ENCODE measurements at places on chromosomes 2 and 18.

GRCh38 chr2:38037757-38038621 lies 38.0 kb downstream of the CYP1B1 start:
- no peak for DNase-seq

DNA sequence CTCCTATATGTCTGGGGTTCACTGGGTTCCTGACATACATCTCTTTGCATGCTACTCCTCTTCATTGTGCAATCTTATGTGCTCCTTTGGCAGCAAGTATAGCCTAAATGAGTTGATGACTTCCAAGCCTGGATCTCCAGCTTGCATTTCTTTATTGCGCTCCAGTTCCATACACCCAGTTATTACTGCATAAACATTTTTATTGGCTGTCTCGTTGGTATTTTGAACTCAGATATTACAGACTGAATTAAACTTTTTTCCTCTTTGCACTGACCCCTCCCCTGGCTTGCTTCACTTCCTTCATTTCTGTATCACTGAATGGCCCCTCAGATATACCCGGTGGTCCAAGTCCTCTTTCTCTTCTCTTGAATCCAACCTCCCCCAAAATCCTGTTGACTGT lies 219.2 kb downstream of the MC4R start:
- DNase-seq, result no peak

DNA sequence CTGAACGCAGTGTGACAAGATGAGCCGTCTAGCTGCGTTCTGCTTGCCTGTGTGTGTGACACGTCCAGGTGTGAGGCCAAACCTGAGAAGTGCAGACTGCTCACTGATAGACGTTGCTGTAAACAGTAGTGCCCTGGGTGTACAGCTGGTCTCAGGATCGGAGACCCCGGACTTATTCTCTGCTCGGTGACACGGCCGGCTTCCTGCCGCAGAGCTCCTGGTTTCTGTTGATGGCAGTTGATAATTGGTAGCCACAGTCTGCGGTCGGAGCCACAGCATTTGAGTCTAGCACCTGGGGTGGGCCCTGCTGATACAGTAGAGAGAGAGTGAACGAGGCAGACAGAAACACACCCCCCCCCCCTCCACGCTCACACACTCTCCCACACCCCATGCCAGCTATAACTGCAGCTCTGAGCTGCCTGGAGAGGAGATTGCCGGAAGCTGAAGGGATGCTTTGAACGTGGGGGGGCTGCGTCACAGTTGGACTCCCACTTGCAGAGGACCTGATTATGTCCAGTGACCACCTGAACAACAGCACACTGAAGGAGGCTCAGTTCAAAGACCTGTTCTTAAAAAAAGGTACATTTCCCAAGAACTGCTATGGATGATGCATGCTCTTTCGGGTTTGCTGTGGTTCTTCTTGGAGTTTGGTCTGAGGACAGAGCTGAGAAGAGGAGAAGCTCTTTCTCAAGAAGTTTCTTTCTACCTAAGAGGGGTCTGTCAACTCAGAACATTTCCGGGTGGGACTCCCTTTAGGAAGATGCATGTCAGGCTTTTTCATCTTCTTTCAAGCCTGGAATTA lies 114.0 kb downstream of the FAM210A start:
- peak; percentile 75 for DNase-seq

DNA sequence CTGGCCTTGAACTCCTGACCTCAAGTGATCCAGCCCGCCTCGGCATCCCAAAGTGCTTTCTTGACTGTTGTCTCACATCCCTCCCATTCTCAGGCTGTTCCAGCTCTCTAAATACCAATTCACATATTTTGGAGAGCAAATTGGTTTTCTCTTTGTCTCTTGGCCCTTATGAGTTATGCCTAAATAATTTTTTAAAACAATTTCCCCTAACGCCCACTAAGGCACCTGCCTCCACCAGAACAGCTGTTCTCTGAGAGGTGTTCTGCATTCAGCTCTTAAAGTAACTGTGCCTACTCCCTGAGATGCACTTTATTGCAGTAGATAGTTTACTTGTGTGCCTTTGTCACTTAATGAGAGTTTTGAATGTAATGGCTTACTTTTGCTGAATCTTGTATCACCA lies 6.9 kb downstream of the CCDC195 start:
- DNase-seq, result no peak

- DNase-seq, result no peak
Observed at GRCh38 chr2:160921386-160921964, 238.8 kb upstream of the TANK start.

DNA sequence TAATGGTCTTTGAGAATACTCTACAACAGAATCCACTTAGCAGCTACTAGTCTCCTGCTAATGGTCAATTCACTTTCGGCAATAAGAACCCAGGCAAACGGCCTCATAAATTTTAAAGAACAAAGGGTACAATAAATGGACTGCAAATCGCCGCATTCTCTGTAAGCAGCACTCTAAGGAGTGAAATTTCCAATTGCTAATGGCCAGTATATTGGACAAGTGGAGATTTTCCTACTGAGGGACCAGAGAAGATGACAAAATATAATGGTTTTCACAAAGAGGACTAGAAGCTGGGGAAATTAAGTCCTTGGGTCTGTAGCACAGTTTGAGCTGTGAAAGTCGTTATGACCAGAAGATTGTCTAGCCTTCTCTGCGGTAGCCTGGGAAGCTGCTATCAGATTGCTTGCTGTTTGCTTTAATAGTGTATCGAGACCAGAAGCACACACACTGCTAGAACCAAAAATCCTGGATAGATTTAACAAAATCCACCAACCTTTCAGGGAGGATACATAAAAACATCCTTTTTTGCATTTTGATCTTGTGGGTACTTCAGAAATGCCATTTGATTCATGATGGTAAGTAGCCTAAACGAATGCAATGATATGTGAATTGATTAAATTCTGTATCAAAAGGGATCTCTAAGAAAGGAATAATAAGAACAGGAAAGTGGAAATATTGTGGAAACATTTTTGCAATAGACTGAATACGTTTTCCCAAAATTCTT lies 53.6 kb upstream of the ATP8B1 start:
- no peak for DNase-seq

- DNase-seq, result no peak
Observed at GRCh38 chr2:239275847-239276831, 124.7 kb downstream of the HDAC4 start.

DNA sequence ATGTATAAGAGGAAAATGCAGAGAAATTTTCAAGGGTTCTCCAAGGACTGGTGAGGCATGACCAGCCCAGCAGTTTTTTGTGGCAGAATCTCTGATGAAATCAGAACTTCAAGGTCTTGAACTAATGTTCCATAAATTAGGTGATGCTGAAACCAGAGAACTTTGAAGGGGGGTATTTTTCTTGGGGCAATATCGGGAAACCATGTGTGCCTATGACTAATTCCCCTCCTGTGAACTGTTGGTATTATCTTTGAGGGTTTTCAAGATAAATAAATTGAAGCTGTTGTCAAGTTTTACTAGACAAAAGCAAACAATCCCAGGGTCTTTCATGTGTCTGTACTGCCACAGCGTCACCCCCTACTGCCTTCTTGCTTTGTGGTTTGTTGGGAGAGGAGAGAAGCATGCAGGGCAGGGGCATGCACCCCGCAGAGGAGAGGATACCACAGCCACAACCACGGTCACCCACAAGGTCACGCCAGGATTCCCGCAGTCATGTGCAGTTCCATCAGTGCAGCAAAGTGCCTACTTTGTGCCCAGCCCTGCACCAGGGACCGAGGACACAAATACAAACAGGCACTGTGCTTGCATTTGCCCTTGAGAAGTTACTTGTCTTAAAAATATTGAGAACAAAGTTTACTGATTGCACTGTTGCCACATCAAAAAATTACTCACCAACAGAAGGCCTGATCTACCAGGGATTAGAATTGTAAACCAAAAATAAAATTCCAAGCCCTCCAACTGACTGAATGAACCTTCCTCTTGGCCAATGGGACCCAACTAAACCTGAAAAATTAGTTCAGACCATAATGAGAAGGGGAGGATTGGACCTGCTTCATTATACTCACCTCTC lies 413.3 kb upstream of the TRIB2 start:
- no peak for DNase-seq

GRCh38 chr2:205869439-205869838 lies 187.1 kb downstream of the NRP2 start:
- no peak for DNase-seq

- DNase-seq, result no peak
Observed at GRCh38 chr18:34386803-34387202, 162.1 kb upstream of the NOL4 start.

GRCh38 chr2:105329561-105330495 lies at the start of gene TGFBRAP1:
Gene TGFBRAP1, minus strand, starts transcription at chr2:105329735. Its CDS starts 21,434 bp downstream, at chr2:105308301.
- DNase-seq, result peak; percentile 45

- no peak for DNase-seq
Observed at GRCh38 chr2:17634997-17635396, 94.5 kb downstream of the VSNL1 start.

- DNase-seq, result no peak
Observed at GRCh38 chr18:50461251-50461650, 86.4 kb downstream of the SKA1 start.

DNA sequence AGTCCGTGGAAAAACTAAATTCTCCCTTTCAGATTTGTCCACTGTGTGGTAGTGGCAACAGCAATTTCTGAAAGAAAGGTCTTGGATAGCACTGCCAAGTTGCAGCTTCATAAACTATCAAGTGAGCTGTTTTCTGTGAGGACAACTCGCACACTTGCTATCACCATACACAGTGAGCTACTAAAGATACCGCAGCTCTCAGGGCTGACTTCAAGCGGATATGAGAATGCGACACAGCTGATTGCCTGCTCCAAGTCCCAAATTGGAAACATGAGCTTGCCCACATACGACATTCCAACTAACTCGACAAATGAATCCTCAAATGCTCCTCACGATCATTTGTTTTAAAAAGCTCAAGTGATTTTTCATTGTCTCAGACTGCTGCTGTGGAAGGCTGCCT lies 46.2 kb downstream of the E2F6 start:
- no peak for DNase-seq

- no peak for DNase-seq
Observed at GRCh38 chr2:147824620-147825019, 20.2 kb upstream of the ACVR2A start.

- DNase-seq, result no peak
Observed at GRCh38 chr2:151721161-151721560, 13.1 kb downstream of the NEB start.

DNA sequence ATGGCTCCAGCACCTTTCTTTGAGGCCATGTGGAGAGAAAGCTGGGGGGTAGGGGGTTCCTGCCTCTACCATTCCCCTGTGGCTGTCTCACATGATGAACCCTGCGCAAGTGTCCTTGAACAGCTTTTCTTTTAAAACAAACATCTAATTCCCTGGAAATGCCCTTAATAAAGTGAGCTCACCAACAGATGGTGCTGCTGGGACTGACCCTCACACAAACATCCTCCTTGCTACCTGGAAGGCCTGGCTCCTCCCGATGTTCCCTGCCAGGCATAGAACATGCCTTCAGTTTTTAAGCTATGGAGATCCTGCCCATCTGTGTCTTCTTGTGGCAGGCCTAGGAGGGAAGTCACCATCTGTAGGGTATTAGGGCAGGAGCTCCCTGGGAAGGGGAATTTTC lies 60.7 kb upstream of the GATA6 start:
- no peak for DNase-seq

DNA sequence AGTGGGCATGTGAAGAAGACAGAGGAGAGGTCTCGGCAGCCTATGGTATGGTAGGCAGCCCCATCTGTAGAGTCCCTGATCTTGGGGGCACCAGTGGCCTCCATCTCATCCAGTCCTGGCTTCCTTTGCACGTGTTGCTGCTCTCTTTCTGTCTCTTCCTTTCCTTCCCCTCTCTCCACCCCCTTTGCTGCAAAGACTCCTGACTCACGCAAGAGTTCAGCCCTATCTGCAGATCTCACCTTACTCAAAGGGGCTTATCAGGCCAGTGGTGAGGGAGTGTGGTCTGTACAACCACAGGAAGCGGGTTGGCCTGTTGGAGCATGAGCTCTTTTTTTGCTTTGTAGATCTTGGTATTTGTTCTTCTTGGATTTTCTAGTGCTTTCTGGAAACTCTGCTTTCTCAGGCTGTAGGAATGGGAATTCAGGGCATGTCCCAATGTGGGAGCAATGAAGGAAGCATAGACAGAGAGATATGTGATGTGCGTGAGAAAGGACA lies 14.6 kb upstream of the NT5DC4 start:
- no peak for DNase-seq

DNA sequence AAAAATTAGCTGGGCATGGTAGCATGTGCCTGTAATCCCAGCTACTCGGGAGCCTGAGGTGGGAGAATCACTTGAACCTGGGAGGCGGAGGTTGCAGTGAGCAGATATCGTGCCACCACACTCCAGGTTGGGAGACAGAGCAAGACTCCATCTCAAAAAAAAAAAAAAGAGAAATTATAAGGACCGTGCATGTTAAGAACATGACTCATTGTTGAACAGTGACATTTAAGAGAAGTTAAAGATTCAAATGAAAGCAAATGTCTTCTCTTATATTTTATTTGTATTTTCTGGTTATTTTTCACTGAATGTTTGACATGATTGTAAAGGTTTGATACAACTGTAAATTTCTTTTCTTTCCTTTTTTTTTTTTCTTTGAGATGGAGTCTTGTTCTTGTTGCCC lies 69.6 kb downstream of the APLF start:
- no peak for DNase-seq

DNA sequence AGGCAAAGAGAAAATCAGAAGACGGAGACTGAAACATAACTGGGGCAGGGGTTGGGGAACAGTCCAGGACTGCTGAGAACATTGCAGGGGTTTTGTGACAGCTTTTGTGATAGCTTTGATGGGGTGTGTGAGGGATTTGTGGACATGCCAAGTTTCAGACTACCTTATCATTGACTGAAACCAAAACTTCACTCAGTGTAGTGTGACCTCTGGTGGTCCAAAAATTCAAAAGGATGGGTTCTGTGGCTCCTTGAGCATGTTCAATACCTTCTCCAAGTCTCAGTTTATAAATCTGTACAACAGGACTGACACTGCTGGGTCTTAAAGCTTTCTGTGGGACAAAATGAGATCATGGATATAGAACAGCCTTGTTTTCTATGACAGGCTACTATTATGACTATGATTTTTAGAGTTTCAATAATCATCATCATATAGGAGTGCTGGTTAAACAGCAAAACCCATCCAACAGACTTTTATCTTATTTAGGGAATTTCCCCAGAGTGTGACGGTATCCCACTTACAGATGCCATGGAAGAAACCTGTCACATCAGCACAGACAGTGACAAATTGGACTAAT lies 259.2 kb upstream of the SLC14A2 start:
- no peak for DNase-seq

- no peak for DNase-seq
Observed at GRCh38 chr2:179524809-179525339, 260.2 kb upstream of the SESTD1 start.

DNA sequence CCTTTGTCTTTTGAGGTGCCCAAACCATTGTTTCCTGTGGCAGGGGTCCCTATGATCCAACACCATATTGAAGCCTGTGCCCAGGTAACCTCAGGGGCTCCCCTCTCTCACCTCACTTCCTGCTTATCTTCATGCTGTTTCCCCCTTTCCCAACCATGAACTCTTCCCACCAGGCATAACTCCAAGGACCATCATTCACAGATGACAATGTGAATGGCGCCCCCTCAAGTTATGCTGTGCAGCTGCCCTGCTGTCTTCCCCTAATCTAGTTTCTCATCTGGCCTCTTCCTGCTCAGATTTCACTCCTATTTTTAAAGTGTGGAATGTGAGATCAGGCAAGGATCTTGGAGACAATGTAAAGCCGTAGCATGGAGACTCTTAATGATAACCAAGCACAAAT lies 1.4 kb downstream of the GMPPA start:
- DNase-seq, result no peak

Data from effector CD4-positive, alpha-beta T cell (primary cell).